ENCODE measurements at places on chromosomes 2 and 18.

GRCh38 chr18:22233266-22233665 is 63.9 kb downstream of the GATA6 start:
- no peak for DNase-seq

DNA sequence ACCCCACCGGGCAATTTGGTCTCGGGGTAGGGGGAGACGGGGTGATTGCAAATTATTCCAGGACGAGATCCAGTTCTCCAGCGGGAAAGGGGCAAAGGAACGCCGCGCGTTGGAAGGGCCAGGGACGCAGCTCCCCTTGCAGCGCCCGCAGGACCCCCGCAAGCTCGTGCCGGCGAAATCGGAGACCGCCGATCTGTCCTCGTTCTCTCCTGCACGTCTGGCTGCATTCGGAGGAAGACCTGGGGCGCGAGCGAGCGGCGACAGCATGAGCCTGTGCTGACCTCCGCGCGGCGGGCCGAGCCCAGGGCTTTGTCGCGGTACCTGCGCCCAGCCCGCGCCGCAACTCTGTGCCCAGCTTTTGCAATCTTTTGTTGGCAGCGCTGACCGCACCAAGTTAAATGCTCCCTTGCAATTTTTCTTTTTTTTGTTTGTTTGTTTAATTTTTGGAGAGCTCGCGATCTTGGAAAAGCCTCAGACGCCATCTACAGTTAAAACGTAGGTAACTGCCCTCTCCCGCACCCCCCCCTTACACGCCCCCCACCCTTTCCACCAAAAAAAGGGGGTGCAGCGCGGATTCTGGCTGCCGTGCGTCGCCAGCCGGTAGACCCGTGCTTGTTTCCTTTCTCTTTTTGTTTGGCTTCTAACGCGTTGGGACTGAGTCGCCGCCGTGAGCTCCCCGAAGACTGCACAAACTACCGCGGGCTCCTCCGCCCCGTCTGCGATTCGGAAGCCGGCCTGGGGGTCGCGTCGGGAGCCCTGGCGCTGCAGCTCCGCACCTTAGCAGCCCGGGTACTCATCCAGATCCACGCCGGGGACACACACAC is 667 bp downstream of the TRIB2 start:
- peak; percentile 61 for DNase-seq

- DNase-seq = no peak
These were observed 147.0 kb downstream of the NEDD4L start for GRCh38 chr18:58190842-58191530.

DNA sequence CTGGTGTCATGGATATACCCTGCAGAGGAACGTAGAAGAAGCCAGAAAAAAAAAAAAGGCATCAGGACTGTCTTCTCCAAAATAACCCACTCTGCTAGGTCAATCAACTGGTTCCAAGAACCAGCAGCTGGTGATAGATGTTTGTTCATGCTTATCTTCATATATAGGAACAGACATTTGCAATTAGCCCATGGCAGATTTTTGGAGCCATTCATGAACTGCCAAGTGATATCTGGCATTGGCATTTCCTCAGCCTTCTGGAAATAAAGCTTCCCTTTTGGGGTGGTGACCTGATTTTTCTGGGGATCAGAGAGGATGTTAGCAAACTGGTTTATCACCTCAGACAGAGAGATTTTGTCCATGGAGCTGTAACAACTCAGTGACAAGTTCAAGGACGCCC is 234.9 kb downstream of the OSR1 start:
- no peak for DNase-seq

GRCh38 chr18:77131100-77131651 is 1.4 kb downstream of the MBP start:
- DNase-seq = peak; percentile 37

DNA sequence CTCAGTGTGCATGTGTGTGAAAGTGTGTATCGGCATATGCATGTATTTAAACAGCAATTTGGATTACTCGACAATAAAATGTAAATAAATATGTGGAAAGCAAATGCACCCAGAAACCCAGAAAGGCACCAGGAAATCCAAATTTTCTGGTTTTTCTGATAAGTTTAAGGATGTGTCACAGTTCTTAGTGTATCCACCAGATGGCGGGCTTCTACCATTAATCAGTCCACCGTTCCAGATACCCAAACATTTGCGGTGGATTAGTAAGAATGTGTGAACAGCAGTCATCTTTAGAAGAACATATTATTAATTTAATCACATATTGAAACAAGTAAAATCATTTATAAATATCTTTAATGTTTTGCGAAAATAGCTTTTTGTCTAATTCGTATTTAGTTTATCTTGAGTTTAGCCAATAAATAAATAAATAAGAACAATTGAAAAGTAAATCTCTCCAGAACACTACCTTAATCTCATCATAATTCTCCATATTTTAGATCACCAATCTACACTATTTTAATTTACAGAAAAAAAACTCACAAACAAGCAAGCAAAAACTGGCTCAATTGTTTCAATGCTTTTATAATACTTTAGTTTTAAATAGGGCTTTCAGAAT is 298.9 kb downstream of the DSEL start:
- peak; percentile 44 for DNase-seq

DNA sequence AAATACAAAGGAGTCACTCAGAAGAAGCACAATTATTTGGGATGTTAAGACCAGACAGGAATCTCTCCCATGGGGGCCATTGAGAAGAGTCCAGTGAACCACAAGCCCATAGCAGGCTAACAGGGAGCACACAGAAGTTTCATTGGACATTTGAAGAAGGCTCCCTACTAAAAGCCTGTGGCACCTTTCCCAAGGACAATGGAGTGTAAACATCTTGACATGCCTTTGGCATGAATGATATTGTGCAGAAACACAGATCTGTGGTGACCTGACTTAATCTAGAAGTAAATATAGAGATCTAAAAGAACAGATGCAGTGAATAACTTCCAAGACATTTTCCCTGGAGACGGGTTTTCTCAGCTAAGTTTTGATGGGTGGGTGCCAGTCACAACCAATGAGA is 221.5 kb downstream of the EPHA4 start:
- no peak for DNase-seq

- no peak for DNase-seq
These were observed 6.6 kb upstream of the CYP27C1 start for GRCh38 chr2:127226520-127227263.

GRCh38 chr2:88234760-88235159 is 64.6 kb downstream of the THNSL2 start:
- no peak for DNase-seq

- no peak for DNase-seq
These were observed 645 bp downstream of the KCTD18 start for GRCh38 chr2:200509235-200509611.

GRCh38 chr18:75213611-75214331 is 3.2 kb downstream of the TSHZ1 start:
- DNase-seq = no peak

DNA sequence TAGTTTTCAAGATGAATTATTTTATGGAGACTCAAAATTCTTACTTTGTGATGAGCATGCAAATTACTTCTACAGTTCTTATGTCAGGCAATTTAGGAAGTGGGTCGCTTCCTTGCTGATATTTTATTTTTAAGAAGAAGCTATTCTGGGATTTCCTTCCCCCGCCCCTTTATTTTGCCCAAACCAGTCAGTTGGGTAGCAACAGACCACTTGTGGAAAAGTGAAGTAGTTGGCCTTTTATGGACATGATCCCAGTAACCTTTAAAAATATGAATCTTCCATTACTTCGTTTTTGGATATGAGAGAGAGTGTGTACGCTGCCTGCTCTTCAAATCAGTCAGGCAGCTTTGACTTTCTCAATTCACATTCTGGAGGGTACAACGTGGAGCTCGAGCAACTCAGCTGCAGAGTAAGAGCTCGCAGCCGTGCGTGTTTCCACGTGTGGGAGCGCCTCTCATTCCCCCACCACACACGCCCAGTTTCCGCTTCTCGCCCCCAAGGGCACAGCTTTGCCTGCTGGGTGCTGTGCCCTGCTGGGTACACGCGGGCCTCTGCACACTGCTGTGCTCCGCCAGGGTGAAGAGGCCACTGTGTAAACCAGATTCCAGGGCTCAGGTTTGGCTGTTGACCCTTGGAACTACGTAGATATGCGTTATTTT is 92.6 kb downstream of the ITGB1BP1 start:
- no peak for DNase-seq
